ENCODE measurements at places on chromosomes 13 and 19. TPM values are rescaled to one million over a fixed set of nuclear protein-coding genes. Genes with fewer than 3 reads are reported as not detected.

DNA sequence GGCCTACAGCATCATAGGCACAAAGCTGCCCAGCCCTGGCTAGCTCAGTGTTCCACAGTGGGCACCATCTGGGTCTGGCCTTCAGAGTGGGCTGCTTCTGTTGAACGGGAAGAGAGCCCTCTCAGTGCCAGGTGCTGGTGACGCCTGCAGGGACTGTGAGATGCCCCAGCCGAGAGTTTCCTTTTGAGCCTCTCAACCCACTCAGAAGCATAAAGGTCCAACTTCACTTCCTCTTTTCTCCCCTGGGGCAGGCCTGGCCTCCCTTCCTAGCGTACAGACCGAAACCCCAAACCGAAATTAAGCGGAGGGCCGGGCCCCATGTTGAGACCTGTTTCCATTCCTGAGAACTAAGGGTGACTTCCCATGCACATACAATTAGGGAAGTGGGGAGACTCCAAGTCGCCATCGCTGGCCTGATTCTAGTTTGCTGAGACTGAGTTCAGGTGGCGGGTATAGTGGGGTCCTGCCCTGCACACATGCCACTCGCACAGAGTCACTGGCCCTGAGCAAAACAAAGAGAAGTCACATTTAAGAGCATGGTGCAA is 6.9 kb downstream of the RAB8A start:
- no peak overlapping the region for H3K4me3 ChIP-seq
- peaks cover 82% of the 10 kb centered on the region for H3K36me3 ChIP-seq
- H3K27me3 ChIP-seq, result no peaks in the 10 kb centered on the region
- DNase-seq, result no peak
- H3K27ac ChIP-seq, result no peak overlapping the region

- no peaks in the 10 kb centered on the region for H3K4me1 ChIP-seq
- no peaks in the 10 kb centered on the region for H3K36me3 ChIP-seq
- no peaks in the 10 kb centered on the region for H3K27me3 ChIP-seq
- DNase-seq, result no peak
Measured at GRCh38 chr13:35812736-35813135, 318.4 kb downstream of the DCLK1 start.

DNA sequence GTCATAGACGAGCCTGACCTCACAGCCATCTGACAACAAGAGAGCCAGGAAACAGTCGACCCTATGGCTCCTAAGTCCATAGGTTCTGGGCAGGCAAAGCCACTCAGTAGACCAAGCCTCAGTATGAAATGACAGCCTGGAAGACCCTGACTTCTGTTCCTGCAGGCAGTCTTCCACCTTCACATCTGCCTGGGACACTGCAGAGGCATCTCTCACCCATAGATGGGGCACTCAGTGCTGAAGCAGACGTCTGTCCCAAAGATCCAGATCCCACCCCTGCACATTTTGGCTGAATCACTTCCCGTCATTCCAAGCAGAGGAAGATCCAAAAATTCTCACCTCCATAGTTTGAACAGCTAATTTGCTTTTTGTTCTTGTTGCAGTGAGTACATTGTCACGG is 139.3 kb upstream of the ZNF507 start:
- no peak overlapping the region for H3K27ac ChIP-seq
- no peaks in the 10 kb centered on the region for H3K4me1 ChIP-seq
- DNase-seq, result no peak

The SPATA13 gene
- total RNA-seq, result 14.8 TPM

The RASIP1 gene
- 0.53 TPM for total RNA-seq

DNA sequence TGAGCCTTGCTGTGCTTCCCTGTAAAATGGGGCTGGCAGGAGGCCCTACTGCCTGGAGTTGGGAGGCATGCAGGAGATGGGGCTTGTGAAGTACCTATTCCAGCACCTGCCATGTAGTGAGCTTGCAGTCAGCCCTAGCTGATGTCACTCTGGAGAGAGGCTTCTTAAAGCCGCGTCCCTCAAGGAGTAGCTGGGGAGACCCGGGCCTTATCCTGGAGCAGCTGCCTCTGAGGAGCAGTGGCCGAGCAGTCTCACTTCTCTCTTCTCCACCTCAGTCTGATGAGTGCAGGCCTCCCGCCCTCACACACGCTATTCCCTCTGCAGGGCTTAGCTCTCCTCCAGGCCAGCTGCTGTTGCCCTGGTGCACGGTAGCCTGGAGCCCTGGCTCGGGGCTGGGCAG is 18.0 kb downstream of the CLASRP start:
- DNase-seq, result no peak
- H3K27me3 ChIP-seq, result no peaks in the 10 kb centered on the region
- no peaks in the 10 kb centered on the region for H3K4me1 ChIP-seq
- no peak overlapping the region for H3K4me3 ChIP-seq
- peaks cover 99% of the 10 kb centered on the region for H3K36me3 ChIP-seq

The LILRA5 gene
- total RNA-seq, result not detected

- no peaks in the 10 kb centered on the region for H3K4me1 ChIP-seq
- H3K4me3 ChIP-seq, result no peak overlapping the region
- no peaks in the 10 kb centered on the region for H3K36me3 ChIP-seq
- H3K27ac ChIP-seq, result no peak overlapping the region
- H3K27me3 ChIP-seq, result peaks cover 4% of the 10 kb centered on the region
- no peak for DNase-seq
Measured at GRCh38 chr19:5547881-5548280, 19.9 kb downstream of the TINCR start.

DNA sequence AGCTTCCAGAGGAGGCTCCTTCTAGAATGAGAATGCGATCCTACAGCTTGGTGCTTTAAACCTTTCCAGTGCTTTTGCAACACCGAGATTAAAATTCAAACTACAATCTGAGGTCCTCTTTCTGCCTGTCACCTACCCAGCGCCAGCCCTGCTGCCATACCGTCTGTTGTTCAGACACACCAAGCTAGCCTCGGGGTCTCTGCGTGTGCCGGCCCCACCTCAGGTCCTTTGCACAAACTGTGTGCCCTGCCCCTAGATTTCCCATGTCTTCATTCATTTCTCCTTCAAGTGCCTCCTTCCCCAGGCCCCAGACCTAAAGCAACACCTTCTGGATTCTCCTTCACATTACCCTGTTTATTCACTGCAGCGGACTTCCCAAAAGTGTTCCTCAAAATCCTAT is 11.1 kb downstream of the HSH2D start:
- no peak overlapping the region for H3K4me3 ChIP-seq
- H3K27me3 ChIP-seq, result no peaks in the 10 kb centered on the region
- no peaks in the 10 kb centered on the region for H3K36me3 ChIP-seq

- H3K4me3 ChIP-seq, result no peak overlapping the region
- H3K27ac ChIP-seq, result no peak overlapping the region
- no peaks in the 10 kb centered on the region for H3K27me3 ChIP-seq
- H3K4me1 ChIP-seq, result no peaks in the 10 kb centered on the region
Measured at GRCh38 chr13:85655040-85655439, 144.2 kb downstream of the SLITRK6 start.

DNA sequence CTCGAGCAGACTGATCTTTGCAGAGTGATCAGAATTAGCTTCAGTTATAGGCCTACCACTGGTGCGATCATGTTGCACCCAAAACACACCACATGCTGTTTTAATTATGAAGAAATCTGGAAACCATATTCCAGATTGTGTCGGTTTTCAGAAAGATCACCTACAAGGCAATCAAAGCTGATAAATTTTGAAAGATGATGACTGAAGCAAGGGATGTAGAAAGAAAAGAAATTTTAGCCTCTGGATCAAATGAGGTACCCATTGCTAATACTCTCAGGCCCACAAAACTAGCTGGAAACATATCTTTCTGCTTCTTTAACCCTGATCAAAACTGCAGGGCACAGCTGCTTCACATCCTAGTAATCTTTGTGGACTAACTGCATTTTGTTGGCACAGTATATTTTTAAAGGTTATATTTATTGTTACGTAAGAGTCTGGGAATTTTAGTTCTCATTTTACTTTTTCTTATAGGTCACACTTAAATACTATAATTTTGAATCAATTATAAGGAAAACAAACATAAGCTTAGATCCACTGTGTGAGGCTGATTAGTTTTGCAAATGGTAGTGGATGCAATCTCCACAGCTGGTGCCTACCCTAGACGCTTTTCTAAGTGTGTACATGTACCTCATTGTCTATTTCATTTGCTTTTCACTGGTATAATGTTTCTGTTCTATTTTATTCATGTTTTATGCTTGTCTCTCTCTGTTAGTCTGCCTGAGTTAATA is 150.9 kb downstream of the RGCC start:
- no peak for DNase-seq
- peaks cover 3% of the 10 kb centered on the region for H3K36me3 ChIP-seq
- no peaks in the 10 kb centered on the region for H3K27me3 ChIP-seq
- no peak overlapping the region for H3K4me3 ChIP-seq

DNA sequence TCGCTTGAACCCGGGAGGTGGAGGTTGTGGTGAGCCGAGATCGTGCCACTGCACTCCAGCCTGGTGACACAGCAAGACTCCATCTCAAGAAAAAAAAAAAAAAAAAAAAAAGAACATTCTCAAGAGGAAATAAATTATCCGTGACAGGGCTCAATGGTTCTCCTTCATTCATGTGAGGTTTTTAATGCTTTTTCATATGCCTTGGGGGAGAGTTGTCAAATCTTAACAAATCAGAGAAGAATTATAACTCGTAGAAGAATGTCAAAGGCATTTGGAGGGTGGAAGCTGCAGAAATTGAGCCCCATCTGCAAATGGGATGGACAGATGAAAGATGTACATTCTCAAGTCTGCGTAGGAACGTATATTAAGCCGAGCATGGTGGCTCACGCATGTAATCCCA is 34.9 kb upstream of the HOMER3 start:
- H3K4me1 ChIP-seq, result peaks cover 12% of the 10 kb centered on the region
- no peak for DNase-seq
- no peaks in the 10 kb centered on the region for H3K27me3 ChIP-seq
- H3K27ac ChIP-seq, result no peak overlapping the region
- no peaks in the 10 kb centered on the region for H3K36me3 ChIP-seq

DNA sequence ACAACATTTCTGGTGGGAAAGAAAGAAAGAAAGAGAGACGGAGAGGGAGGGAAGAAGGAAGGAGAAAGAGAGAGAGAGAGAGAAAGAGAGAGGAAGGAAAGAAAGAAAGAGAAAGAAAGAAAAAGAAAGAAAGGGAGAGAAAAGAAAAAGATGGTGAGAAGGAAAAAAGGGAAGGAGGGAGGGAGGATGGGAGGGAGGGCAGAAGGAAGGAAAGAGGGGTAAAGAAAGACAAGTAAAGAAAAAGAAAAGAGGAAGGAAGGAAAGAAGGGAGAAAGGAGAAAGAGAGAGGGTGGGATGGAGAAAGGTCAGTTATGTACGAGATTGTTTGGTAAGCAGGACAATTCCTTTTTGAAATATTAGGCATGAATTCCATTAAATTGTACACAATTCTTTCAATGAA is 145.3 kb downstream of the SPRY2 start:
- H3K4me3 ChIP-seq, result no peak overlapping the region
- no peak for DNase-seq
- no peaks in the 10 kb centered on the region for H3K36me3 ChIP-seq
- H3K27me3 ChIP-seq, result no peaks in the 10 kb centered on the region

DNA sequence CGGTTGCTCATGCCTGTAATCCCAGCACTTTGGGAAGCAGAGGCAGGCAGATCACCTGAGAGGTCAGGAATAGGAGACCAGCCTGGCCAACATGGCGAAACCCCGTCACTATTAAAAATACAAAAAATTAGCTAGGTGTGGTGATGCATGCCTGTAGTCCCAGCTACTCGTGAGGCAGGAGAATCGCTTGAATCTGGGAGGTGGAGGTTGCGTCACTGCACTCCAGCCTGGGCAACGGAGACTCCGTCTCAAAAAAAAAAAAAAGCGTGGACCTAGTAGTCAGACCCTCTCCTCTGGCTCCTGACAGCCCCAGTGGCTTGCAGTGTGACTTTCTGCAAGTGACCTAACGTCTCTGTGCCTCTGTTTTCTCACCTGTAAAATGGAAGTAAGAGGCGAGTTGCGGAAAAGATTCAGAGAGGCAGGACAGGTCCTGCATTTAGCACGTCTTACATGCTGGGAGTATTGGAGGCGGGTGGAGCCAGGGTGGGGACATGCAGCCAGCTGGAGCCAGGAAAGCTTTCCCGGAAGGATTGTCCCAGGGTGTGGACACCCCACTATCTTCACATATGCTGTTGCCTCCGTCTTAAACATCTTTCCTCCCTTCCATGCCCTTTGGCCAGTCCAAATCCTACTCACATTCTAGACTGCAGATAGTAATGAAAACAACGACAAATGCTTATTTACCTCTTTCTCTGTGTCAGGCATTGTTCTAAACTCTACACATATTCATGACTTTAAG is 2.9 kb downstream of the TUBB4A start:
- no peaks in the 10 kb centered on the region for H3K36me3 ChIP-seq
- H3K4me1 ChIP-seq, result no peaks in the 10 kb centered on the region
- no peak overlapping the region for H3K27ac ChIP-seq
- no peak overlapping the region for H3K4me3 ChIP-seq

DNA sequence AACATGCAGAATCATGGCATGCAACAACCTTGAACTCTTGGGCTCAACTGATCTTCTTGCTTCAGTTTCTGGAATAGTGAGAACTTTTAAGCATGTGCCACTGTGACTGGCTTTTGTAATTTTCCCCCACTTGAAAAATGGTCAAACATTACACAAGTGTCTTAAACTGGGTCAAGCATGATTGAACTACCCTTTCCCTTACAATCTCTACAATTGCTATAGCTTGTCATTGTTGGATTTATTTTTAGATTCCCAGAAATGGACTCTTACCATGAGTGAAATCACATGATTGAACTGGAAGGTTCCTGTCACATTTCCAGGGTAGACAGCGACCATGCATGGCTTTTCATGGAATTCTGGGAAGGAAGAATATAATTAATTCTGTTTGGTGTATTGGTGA is 102.2 kb upstream of the TUBA3C start:
- no peak overlapping the region for H3K4me3 ChIP-seq

DNA sequence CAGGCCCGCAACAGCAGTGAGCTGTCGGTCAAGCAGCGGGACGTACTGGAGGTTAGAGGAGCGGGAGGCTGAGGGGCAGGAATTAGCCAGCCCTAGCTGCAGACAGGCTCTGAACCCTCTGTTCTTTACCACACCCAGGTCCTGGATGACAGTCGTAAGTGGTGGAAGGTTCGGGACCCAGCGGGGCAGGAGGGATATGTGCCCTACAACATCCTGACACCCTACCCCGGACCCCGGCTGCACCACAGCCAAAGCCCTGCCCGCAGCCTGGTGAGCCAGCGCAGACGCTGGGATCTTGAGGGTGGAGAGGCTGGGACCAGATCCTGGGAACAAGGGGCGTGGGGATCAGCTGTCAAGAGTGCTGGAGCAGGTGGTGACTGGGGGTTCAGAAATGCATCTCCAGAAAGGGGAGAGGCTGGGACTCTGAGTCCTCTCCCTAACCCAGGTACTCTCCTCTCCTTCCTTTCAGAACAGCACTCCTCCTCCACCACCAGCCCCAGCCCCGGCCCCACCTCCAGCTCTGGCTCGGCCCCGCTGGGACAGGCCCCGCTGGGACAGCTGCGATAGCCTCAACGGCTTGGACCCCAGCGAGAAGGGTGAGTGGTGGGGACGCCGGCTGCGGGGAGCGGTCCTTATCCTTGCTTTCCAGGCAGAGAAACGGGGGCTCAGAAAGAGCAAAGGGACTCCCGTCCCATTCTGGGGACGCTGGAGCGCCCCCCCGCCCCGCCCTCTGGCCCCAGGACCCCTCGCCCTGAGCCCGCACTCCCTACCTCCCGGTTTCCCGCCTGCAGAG is 10.4 kb downstream of the EPS8L1 start:
- peaks cover 9% of the 10 kb centered on the region for H3K36me3 ChIP-seq
- H3K4me1 ChIP-seq, result peaks cover 33% of the 10 kb centered on the region
- H3K27ac ChIP-seq, result no peak overlapping the region
- H3K4me3 ChIP-seq, result peak overlapping the region; percentile 41

- DNase-seq, result no peak
- no peak overlapping the region for H3K27ac ChIP-seq
- peaks cover 43% of the 10 kb centered on the region for H3K27me3 ChIP-seq
- H3K4me1 ChIP-seq, result no peaks in the 10 kb centered on the region
Measured at GRCh38 chr13:102402290-102402689, 442 bp upstream of the FGF14 start.

- H3K27me3 ChIP-seq, result no peaks in the 10 kb centered on the region
- no peaks in the 10 kb centered on the region for H3K36me3 ChIP-seq
- no peak overlapping the region for H3K4me3 ChIP-seq
- DNase-seq, result no peak
Measured at GRCh38 chr13:67353941-67354340, 123.8 kb upstream of the PCDH9 start.

The FFAR1 gene
- not detected for total RNA-seq

The SRRM5 gene
- not detected for total RNA-seq
